ENCODE measurements at places on chromosomes 1 and 21.
A peak's percentile ranks its signal among the peaks of the same experiment; 100 is the strongest.

DNA sequence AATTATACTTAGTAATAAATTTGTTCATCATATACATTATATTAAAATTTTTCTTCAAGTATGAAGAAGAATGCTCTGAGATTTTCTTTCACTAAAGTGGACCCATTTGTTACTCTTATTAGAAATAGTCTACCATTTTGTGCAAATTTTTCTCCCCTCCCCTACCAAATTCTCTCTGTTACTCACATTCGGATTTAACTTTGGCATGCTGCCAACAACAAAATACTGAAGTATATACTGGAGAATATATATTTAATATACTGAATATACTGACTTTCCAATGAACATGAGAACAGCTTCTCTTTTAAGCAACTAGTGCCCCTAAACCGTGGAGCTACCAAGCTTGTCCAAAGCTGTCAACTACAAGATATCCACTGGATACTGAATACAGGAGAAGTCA lies 57.2 kb downstream of the CENPF start:
- DNase-seq: no peak

DNA sequence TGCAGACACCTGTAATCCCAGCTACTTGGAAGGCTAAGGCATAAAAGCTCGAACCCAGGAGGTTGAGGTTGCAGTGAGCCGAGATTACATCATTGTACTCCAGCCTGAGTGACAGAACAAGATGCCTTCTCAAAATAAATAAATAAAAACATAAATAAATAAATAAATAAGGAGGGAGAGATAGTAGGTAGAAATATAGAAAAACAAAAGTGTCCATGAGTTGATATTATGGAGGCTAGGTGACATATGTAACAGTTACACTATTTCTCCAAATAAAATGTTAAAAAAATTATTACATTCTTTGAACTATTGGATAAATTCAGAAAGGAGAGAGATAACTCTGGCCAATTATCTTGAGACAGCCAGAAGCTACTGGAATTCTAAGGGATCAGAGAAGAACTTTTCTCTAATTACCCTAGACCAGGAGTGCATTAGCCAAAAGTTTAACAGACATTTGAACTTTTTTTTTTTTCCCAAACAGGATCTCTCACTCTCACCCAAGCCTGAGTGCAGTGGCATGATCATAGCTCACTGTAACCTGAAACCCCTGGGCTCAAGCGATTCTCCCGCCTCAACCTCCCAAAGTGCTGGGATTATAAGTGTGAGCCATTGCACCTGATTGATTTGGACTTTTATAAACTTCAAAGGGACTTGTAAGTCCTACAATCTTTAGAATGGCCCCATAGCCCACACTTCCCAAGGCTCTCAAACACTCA lies 17.6 kb downstream of the SYNJ1 start:
- no peak for DNase-seq

GRCh38 chr1:42788021-42788420 lies 3.2 kb downstream of the TMEM269 start:
- DNase-seq: no peak

- peak; percentile 72 for DNase-seq
Observed at GRCh38 chr1:78003882-78004718, 639 bp upstream of the DNAJB4 start.

DNA sequence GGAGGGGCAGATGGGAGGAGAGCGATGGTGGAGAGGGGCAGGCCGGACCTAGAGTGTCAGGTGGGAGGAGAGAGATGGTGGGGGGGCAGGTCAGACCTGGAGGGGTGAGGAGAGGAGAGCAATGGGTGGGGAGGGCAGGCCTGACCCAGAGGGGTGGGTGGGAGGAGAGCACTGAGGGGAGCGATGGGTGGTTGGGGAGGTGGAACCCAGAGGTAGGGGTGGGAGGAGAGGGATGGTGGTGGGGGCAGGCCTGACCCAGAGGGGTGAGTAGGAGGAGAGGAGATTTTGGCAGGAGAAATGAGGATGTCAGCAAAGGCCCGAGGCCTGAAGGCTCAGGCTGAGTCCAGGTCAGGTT lies 157.3 kb upstream of the VAMP3 start:
- DNase-seq: no peak

- DNase-seq: no peak
Observed at GRCh38 chr1:211336161-211336560, 9.5 kb downstream of the TRAF5 start.

DNA sequence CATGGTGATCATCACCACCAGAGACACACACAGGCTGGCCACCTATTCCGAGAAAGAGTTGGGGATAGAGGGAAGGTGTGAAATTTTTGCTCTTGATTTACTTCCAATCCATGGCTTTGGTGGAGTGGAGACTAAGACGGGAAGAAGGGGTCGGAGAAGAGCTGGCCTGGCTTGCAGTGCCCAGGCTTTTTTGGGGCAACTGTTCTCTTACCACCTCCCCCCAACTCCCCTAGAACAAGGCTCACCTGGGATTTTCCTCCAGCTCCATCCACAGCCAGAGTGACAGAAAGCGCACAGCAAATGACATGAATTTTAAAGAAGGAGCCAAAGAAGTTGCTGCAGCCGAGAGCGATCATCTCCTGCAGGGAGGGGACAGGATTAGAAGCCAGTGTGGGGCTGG lies 16.0 kb downstream of the SLC26A9 start:
- no peak for DNase-seq

DNA sequence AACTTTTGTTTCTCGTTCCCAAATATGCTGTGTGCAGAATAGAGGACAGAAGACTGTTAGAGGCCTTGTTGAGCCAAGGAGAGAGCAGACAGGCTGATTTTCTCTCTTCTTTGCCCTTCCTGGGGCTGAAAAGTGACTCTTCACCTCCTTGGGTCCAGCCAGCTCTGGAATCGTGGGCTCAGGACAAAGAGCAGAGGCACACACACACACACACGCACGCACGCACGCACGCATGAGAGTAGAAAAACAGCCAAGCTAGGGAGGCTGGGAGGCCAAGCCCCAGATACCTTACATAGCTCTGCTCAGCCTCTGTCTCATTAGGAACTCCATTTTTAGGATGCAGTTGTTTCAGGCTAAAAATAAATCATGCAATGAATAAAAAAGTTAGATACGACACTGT lies at the start of gene CASQ2:
CASQ2 (minus strand) TSS at position 166 of the 400 bp plus-strand sequence. CDS start 173 bp downstream, outside the sequence.
- DNase-seq: no peak

GRCh38 chr1:243946946-243947345 lies 96.9 kb upstream of the AKT3 start:
- no peak for DNase-seq

DNA sequence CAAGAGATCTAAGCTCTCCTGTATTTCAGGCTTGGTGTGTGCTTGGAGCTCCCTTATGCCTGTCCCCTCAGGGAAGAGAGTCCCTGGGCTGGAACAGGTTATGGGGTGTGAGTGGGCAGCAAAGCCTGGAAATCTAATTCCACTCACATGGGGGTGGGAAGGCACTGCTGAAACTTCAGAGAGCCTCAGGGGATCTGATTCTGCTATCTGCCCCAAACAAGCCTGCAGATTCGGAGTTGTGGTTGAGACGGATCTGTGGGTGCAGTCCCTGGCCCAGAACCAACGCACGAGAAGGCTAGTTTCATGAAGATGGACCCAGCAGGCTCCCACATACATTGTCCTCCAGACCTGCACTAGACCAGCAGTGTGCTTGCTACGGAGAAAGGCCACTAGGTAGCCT lies 2.9 kb downstream of the BLACAT1 start:
- no peak for DNase-seq

- no peak for DNase-seq
Observed at GRCh38 chr21:37915941-37916309, 332 bp downstream of the KCNJ6 start.
